Dermis blood vessel endothelial cell (primary cell): ENCODE measurements at places on chromosomes 12 and 14. TPM values are rescaled to one million over a fixed set of nuclear protein-coding genes. Genes with fewer than 3 reads are reported as not detected.
A peak's percentile ranks its signal among the peaks of the same experiment; 100 is the strongest.

DNA sequence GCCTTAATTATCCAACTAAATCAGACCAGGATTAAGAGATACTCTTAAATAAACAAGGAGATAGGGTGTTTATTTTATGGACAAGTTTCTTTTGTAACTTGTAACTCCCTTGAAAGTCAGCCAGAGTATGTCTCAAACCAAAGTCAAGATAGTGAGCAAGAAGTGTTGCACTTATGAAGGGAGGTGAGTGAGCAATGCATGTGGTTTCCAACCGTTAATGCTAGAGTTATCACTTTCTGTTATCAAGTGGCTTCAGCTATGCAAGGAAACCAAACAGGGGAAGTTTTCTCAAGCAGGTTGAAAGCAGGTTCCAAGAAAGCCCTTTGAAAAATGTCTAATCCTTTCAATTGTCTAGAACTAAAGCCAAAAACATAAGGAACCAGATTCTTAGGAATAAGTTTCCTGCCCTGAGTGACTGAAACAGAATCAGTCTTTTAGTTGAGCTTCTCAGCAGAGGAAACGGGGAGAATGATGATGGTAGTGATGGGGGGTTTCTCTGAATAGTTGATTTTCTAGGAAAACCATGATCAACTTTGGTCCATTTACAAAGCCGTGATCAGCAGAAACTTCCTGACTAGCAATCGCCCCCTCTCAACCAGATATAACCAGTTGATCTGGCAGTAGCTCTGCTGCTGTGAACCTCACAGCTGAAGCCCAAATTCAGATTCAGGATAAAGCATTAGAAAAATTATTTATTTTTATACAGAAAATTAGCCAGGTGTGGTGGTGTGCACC, 128.4 kb downstream of the DAD1 start:
- DNase-seq, result no peak

DNA sequence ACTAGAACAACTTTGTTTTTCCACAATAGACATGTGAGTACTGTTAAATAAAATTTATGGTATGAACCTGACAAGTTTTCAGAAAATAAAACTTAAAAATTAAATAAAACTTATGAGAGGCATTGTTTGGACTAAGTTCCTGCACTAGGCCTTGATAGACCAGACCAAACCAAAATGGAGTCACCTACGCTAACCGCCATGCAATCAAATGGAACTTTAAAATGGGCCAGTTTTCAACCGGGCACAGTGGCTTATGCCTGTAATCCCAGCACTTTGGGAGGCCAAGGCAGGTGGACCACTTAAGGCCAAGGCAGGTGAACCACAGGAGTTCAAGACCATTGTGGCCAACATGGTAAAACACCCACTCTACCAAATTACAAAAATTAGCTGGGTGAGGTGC, 5.1 kb upstream of the RFC5 start:
- DNase-seq, result no peak

DNA sequence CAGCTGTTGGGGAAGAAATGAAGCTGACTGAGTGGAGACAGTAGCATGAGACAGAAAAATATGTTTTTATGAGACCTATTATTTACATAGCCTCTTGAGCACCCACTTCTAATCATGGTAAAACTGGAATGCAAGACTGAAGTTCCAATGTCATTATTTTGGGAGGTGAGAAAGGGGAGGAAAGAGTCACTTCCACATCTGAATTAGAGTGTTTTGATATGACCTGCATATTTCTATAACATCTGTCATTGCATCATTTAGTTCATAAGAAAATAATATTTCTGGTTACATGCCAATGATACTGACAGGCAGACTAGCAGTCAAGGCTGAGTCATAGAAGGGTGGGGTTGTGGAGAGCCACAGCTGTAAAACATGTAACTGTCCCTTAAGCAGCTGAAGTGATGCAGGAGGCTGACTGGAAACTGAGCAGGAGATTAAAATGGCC, 26.7 kb downstream of the NTN4 start:
- peak; percentile 78 for DNase-seq

DNA sequence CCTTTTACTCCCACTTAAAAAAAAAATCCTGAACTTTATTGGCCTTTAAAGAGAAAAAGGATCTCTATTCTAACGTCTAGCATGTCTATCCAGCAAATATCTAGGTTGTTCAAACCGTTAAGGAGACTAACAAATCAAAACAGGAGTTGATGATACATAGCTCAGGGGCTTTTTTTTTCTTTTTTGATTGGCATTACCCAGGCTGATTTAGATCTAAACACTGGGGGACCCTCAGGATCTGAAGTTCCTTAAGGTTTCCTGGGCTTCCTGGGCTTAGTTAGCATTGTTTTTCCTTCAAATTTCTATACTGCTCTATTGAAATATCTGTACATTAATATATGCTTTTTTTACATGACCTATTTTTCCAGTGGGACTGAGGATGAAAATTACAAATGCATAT, 42.3 kb downstream of the EFCAB11 start:
- DNase-seq, result no peak

Gene BATF
- 2.0 and 3.2 TPM in 2 replicates for total RNA-seq
